ENCODE measurements at places on chromosomes 5 and 9.

DNA sequence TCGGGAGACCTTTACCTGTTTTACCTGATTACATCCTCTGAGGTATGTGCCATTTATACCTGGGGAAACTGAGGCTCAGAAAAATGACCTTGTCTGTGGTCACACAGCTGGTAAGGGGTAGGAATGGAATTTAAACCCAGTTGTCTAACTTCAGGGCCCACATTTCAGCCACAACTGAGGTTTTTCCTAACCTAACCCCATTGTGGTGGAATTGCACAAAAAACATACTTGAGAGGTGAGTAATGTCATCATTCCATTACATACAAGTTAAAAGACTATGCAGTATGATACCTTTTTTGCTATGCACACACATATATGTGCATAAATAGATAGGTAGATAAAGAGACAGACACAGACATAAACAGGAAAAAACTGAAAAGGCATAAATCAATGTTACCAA is 14.1 kb downstream of the FGF1 start:
- no peak for DNase-seq

- no peak for DNase-seq
These were observed 104.9 kb downstream of the SLIT3 start for GRCh38 chr5:169196059-169196458.

- DNase-seq, result no peak
These were observed 45.3 kb downstream of the CERT1 start for GRCh38 chr5:75466006-75466716.

- no peak for DNase-seq
These were observed 410.2 kb upstream of the DAP start for GRCh38 chr5:11171236-11171635.

DNA sequence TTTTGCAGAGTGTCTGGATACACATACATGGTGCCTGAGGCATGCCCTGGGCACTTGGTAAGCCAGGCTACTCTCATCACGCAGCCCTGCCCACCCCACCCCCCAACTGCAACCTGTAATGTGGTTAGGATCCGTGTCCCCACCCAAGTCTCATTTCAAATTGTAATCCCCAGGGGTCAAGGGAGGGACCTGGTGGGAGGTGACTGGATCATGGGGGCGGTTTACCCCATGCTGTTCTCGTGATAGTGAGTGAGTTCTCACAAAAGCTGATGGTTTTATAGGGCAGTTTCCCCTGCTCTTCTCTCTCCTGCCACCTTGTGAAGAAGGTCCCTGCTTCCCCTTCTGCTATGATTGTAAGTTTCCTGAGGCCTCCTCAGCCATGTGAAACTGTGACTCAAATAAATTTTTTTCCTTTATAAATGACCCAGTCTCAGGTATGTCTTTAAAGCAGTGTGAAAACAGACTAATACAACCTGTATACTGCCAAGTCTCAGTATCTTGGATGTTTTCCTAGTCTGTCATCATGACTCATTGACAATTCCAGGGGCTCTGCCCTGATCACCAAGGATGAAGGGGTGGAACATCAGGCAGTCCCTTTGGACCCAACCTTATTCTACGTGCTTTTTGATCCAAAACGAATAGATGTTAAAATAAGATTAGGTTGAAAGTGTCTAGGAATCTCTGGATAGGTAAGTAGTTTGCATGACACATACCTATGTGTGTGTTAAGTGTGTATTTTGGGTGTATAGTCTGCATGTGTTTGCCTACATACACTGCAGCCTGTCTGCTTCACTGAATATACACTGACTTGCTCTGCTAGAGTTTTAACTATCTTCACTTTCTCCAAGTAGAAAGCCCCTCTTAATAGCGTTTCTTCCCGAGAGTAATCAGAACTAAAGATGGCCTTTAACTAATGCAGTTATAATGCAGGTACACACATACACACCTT is 293.8 kb downstream of the SLIT3 start:
- DNase-seq, result no peak

DNA sequence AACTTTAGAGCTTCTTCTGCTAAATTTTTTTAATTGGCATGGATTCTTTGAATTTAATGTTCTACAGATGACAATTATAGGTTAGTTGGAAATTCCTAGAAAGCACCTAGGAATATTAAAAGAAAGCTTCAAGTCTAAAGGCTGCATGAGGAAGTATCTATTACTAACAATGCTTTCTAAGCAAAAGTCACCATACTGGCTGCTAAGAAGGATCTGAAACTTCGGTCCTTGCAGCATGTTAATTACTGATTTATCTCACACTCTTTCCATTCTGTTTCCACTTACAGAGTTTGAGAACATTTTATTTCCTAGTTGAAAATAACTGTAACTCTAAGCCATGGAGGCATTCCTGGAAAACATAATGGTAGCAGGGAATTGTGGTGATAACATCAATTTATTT is 8.4 kb downstream of the SEMA6A start:
- no peak for DNase-seq

DNA sequence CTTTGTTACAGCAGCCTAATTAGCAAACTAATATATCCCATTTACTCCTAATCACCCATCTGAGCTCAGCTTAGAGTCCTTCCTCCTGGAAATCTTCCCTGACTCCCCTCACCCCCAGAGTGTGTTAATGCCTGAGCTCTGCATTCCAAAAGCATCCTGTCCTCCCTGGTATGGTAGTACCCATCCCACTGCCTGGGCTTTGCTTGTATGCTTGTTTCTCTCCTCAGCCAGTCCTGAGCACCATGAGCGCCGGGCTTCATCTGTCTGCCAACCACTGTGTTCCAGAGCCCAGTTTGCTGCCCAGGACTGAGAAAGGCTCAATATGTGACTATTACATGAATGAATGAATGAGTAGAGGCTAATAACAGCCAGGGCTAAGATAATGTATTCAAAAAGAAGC is 272.4 kb downstream of the CDK5RAP2 start:
- DNase-seq, result no peak

DNA sequence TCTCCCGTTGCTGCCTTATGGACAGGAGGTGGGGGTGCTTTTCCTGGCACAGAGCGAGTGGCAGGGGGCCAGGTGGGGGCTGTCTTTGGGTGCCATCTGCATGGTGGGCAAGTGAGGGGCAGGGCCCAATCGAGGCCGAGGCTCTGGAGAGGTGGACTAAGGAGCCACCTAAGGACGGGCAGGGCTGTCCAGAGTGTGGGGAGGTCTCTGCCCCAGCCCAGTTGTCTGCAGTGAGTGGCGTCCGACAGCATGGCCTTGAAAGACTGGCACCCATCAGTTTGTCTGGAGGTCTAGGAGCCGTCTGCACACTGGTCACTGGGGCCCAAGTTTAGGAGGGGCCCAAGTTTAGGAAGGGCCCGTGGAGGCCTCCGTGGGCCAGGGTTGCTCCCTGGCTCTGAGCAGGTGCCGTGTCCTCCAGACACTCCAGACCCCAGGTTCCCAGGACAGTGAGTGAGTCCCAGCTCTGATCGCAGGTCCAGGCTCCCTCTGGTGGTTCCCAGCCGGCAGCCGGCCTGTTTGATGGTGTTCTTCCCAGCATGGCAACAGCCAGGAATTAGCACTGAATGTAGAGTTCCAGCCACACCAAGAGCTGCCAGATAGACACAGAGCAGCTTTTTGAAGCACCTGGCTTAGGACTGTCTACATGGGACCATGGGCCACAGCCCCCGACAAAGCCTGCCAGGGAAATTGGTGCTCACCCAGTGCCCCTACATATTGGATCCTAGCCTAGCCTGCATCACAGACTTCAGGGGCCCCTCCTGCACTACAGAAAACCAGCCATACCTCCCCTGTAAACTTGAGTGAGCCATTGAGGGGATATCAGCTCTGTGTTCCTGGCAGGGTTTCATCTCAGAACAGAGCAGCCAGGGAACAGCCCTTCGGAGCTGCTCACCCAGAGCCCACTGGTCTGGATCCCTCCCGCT is 120.9 kb downstream of the WNK2 start:
- no peak for DNase-seq

DNA sequence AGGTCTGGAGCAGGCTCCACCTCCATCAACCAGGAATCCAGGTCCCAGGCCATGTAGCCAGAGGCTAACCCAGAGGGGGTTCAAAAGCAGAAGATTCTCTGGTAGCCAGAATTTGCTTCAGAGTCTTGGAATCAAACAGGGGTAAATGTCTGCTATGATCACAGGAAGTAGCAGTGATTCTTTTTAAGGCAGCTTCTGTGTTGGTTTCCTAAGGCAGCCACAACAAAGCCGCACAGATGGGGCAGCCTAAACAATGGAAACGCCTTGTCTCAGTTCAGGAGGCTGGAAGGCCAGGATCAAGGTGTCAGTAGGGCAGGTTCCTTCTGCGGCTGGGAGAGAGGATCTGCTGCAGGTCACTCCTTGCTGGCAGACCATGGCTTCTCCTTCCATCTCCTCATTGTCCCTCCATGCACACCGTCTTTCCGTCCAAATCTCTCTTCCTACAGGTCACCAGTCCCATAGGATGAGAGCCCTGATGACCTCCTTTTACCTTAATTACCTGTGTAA is 167.3 kb downstream of the ROR2 start:
- DNase-seq, result no peak

- DNase-seq, result no peak
These were observed 211.3 kb upstream of the IRX4 start for GRCh38 chr5:2093859-2094615.

DNA sequence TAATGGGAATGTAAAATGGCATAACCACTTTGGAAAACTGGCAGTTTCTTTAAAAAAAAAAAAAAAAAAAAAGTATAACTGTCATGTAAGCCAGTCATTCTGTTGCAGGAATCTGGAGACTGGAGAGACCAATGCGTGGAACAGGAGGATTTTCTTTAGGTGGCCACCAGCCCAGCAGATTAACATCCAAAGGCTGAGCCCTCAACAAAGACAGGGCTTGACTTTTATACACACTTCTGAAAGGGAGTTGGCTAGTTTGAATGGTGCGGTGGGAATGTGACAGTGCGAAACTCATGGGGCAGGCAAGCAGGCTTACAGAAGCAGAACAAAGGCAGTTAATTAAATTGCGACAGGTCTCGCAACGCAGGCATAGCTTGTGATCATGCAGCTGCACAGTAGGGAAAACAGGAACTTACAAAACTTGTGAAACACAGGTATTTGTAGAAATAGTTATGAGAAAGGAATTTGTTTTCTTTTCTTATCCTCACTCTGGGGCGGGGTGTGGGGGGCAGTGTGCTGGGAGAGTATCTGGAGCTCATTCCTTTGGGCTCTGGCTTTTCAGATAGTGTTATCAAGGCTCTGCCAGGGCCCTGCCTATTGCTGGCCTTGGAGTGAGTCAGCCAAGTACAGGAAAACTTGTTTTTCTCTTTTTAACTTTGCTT is 12.0 kb downstream of the UIMC1 start:
- no peak for DNase-seq

DNA sequence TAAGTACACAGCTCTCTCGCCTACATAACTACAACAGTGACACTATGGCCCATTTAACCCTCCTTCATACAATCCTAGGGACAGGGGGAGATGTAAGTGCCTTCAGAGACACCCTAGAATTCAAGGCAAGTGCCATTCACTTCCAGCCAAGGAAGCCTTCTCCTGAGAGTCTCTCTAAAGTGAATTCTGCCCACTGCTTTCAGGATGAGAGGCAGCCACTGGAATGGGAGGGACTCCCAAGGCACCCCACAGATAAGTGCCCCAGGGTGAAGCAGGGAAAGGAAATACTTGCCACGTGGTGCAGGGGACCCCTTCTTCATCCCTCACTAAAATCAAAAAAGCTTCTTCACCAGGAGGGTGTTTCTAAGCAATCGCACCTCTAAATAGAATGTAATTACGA is 283.7 kb downstream of the ZNF608 start:
- DNase-seq, result no peak

All from activated CD8-positive, alpha-beta memory T cell treated with anti-CD3 and anti-CD28 coated beads for 1 hour (primary cell).